Retinal pigment epithelial cell (primary cell): ENCODE measurements at places on chromosomes 1 and 21.

GRCh38 chr1:98398649-98399048 is 262.9 kb upstream of the SNX7 start:
- no peak for DNase-seq

DNA sequence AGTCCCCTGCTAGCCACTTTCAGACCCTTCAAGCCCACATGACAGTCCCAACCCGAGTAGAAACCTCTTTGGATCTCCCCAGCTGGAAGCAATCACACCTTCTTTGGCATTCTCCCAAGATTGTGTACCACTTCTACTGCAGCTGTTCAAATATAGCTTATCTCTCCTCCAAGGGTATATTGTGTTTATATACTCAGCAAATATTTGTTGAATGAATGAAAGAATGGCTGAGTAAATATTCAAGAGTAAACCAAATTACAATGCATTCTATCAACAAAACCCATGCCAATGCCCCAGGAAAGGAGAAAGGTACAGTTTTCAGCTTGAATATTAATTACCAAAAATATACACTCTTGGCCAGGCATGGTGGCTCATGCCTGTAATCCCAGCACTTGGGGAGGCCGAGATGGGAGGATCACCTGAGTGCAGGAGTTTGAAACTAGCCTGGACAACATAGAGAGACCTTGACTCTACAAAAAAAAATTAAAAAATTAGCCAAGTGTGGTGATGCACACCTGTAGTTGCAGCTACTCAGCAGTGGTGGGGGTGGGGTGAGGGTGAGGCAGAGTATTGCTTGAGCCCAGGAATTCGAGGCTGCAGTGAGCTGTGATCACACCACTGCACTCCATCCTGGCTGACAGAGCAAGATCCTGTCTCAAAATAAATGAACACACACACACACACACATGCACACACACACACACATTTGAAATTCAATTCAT is 68.5 kb downstream of the NIBAN1 start:
- DNase-seq = no peak

- no peak for DNase-seq
Measured at GRCh38 chr1:184622136-184622823, 132.4 kb downstream of the EDEM3 start.

- no peak for DNase-seq
Measured at GRCh38 chr1:108209456-108210108, 9.4 kb upstream of the SLC25A24 start.

DNA sequence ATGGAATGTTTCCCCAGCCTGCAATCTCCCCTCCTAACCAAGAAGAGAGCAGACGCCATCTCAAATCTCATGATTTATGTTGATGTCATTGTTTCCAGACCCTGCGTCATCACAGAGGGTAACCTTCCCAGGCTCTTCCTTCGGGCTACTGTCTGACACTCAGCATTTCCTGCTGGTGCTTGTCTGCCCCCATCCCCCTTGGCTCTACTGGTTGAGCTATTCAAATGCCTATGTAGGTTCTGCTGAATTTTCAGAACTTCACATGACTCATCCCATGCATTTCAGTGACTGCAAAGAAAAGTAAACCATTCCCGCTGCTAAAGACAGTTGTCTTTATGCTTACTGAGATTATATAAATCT is 24.8 kb upstream of the ITPKB start:
- no peak for DNase-seq

GRCh38 chr1:203769505-203770343 is 4.7 kb downstream of the LAX1 start:
- peak; percentile 93 for DNase-seq

- DNase-seq = no peak
Measured at GRCh38 chr1:109472779-109473178, 6.4 kb downstream of the SYPL2 start.

DNA sequence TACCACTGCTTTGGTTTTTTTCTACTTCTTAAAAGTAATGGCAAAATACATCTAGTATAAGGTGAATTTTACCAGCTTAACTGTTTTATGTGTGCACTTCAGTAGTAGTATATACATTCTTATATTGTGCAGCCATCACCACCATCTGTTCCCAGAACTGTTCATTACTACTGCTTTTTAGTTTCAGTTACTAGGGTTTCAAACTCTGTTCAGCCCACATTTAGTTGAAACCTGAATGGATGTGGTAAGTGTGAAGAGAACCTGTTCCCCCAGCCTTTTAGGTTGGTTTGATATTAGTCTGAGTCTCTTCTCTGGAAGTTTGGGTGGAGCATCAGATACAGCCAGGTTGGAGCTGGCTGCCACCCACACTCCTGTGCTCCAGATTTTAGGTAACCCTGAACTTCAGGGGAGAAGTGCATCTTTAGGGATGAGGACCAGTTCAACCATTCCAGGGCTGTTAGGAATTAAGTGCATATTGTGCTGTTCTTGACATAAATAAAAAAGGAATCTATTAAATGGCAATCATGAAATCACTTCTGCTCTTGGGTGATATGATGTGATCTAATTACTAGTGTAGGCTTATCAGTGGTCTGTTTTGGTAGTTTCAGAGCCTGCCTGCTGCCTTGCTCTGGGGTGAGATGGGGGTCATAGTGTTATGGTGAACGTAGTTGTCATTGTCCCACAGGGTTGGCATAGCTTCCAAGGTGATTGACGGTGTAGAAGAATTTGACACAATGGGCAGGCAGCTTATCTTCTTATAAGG is 32.1 kb downstream of the URB2 start:
- DNase-seq = no peak

- no peak for DNase-seq
Measured at GRCh38 chr1:40161888-40162397, 756 bp downstream of the RLF start.

GRCh38 chr1:208347191-208347590 is 103.0 kb upstream of the PLXNA2 start:
- no peak for DNase-seq

DNA sequence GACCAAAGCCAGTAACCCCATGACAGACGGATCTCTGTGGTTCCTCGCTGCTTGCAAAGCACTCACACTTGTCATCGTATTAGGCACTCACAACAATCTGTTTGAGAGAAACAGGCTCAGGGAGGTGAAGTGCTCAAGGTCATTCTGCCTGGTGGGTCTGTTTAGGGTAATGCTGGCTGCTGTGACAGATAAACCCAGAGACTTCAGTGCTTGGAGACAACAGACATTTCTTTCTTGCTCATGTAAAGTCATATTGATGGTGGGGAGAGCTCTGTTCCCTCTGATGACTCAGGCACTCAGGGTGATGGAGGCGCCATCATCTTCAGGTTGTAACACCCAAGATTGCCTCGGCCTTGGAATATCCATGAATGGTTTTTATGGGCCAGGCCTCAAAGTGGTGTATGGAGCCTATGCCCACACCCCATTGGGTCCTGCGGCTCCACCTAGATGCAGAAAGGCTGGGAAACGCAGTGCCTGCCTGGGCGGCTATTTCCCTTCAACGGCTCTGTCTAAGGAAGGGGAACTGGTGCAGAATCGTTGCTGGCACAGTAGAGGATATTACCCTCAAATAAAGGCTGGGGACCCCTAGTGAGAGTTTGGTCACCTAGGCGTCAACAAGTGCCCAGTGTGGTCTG is 71.6 kb upstream of the SELENON start:
- no peak for DNase-seq

GRCh38 chr1:87450136-87450535 is 121.5 kb downstream of the LMO4 start:
- DNase-seq = no peak

- DNase-seq = no peak
Measured at GRCh38 chr1:210855440-210855839, 278.5 kb downstream of the KCNH1 start.

GRCh38 chr1:186210258-186210657 is 164.8 kb downstream of the TPR start:
- DNase-seq = no peak

GRCh38 chr1:161177112-161177935 is at the start of gene B4GALT3:
Gene B4GALT3, minus strand, starts transcription at chr1:161177507. Its CDS starts 1,447 bp downstream, at chr1:161176060.
- DNase-seq = no peak

DNA sequence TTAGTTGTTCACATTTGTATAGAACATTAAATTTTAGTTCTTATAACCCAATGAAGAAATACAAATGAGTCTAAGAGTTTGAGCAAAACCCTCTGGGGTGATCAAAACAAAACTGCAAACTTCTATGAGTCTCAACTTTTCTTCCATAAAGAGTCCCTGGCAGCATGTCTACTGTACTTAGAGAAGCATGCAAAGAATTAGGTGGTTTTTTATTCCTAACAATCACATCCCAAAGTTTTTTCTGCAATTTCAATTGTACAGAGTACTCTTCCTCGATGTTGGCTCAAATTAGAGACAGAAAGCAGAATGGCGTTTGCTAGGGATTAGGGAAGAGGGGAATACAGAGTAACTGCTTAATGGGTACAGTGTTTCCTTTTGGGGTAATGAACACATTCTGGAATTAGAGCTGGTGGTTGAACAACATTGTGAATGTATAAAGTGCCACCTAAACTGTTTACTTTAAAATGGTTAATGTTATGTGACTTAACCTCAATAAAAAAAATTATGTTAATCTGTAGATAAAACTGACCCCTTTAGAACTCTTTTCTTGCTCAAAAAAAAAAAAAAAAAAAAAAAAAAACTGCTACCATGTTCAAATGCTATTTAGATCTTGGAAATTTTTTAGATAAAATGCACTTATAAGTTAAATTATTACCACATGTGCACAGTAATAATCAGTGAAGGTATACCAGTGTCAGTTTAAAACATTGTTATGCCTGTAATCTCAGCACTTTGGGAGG is 4.8 kb downstream of the RC3H1 start:
- no peak for DNase-seq

DNA sequence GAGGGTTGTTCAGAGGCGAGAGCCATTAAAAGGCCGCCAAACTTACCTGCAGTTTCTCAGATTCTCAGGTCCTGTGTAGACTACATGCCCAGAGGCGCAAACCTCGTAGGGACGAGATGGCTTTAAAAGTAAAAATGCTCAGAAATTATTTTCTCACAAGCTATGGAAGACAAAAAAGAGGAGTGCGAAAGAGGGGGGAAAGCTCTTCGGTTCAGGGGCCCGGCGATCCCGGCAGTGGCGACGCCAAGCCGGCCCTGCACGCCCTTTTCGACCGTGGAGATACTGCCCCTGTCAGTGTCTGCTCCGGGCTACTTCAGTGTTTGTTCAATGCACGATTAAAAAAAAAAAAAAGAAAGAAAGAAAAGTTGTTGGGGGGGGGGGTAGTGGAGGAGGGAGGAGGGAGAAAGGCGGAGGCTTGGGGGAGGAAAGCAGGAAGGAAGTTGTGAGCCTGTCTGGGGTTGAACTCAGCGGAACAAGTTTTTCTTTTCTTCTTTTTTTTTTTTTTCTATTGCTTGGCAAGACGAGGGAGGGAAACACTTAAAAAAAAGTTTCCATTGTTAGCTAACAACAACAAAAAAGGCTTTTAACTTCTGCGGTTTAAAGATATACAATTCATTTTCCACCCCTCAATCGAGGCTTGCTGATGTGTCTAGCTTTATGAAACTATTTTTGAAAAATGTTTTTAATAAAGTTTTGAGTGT is at the start of gene ITPKB:
TSS of gene ITPKB (minus strand) at position 288 of the 701 bp plus-strand sequence. CDS start 1,824 bp downstream, outside the sequence.
- no peak for DNase-seq

- DNase-seq = no peak
Measured at GRCh38 chr1:68120136-68120791, 69.8 kb upstream of the DIRAS3 start.

- no peak for DNase-seq
Measured at GRCh38 chr1:25126562-25126961, 105.7 kb downstream of the SYF2 start.

DNA sequence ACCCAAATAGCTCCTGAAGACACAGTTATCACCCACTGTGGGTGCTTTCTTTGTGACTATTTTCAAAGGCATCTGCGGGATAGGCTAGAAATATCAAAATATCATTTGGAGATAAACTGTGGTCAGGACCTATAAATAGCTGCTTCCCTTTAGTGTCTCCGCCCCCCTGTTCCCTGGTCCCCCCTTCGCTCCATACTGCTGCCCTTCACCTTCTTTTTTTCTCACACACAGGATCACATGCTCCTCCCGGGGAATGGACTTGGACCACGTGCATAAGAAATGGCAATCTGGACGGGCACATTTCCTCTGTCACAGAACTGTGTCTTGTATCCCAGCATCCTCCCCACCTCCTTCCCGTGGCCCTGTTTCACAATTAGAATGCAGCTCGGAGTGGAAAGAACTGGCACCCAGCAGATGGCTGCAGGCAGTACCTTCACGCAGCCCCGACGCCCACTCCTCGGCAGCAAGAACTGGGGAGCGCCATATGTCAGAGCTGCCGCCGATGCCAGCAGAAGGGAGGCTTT is 68.8 kb upstream of the SSX2IP start:
- no peak for DNase-seq

DNA sequence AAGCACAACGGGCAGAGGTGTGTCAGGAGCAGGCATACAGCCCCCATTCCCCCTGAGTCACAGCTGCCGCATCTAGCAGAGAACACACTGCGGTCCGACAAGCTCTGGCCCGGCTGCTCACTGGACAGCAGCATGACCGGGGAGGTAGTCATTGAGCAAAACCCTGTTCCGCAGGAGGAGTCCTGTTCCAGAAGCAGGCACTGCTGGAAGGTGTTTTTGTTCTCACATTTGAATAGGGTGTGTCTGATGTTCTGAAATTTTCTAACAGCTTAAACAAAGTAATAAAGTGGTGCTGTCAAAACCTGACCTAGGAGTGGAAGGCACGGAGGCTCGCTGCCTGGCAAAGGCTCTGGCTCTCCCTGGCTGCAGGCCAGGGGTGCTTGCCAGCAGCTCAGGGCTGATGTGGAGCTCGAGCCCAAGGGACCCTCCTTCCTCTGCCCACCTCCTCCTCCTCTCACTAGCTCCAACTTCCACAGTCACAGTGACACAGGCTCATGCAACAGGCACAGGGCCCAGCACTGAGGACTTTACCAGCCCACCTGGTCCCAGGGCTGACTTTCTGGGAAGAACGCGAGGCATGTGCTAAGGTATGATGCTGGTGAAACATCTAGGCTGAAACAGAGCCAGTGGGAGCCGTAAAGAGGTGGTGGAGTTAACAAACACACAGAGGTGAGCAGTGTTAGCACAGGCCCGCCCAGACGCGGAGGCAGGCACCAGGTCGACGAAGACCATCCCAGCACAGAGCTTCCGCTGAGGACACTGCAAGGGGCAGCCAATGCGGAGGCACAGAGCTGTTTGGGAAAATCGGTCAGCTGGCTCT is 118.6 kb upstream of the IFFO2 start:
- DNase-seq = no peak

GRCh38 chr1:41557751-41558455 is 73.4 kb upstream of the EDN2 start:
- no peak for DNase-seq
